ENCODE measurements at places on chromosomes 11 and 22. TPM values are rescaled to one million over a fixed set of nuclear protein-coding genes. Genes with fewer than 3 reads are reported as not detected.

DNA sequence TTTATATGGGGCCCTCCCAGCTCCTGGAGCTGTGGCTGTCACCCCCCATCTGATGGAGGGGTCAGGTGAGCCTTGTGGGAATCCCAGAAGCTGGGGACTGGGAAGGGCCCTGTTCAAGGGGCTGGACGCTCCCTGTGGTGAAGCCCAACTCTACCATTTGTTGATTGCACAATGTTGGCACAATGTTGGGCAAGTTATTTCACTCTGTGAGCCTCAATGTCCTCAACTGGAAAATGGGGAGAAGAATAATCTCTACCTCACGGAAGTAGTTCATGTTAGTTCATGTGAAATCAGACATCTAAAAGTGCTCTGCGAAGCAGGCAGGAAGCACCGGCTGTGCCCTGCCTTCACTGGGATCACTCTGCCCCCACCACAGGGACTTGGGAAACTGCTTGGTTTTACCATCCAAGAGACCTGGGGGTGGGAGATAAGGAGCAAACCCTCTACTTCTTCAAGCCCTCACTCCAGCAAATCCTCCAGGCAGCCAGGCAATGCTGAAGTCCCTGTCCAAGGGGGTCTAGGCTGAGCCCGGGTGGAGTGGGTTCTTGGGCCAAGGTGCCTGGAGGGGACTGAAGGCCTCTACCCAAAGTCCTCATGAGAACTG, 715 bp upstream of the PRR5 start:
- DNase-seq: no peak

DNA sequence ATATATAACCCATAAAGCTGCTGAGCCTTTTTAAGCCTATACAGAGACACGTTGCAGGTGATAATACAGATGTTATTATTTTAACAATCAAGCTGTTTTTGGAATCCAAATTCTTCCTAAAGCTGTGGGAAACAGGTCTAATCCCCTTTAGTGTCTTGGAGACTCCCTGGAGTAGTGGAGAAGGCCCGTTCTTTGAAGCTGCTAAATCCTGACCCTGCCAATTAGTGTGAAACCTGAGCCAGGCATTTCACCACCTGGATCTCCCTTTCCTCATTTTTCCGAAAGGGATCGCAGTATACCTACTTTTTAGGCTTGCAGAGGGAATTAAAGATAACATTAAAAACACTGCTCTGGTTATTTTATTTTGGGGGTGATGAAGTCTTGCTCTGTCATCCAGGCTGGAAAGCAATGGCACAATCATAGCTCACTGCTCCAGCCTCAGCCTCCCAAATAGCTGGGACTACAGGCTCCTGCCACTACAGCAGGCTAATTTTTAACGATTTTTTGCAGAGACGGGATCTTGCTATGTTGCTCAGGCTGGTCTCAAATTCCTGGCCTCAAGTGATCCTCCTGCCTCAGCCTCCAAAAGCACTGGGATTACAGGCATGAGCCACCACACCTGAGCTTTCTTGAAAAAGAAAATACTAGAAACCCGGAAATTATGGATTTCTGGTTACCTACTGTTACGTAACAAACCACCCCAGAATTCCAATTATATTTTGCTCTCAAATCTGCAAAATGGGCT, 1.7 kb upstream of the EIF4ENIF1 start:
- no peak for DNase-seq

The APOL1 gene
- 34.6 TPM for total RNA-seq

- no peak for DNase-seq
These were observed 8.4 kb upstream of the ARHGAP20 start for GRCh38 chr11:110720431-110721275.

The CYP2D6 gene
- total RNA-seq: 2.9 TPM
